NCI-H187 treated with DMSO at 0.1 percent for 48 hours (cell line): ENCODE measurements at places on chromosomes 3 and 15.

GRCh38 chr3:66665021-66665695, 164.3 kb upstream of the LRIG1 start:
- DNase-seq = no peak

- DNase-seq = no peak
Measured at GRCh38 chr3:62445275-62445674, 71.9 kb upstream of the FEZF2 start.

- DNase-seq = no peak
Measured at GRCh38 chr3:110390372-110390771, 681.2 kb upstream of the NECTIN3 start.

DNA sequence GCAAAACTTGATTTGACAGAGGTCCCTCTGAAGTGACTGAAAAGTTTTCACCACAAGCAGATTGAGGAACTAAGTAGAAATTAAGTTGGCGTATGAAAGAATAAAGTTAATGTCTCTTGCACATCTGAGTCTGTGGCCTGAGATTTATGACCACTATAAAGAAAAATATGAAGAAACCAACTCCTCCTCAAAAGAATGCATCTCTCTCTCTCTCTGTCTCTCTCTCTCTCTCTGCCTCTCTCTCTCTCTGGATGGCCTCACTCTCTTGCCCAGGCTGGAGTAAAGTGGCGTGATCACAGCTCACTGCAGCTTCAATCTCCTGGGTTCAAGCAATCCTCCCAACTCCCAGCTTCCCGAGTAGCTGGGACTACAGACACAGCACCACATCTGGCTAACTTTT, 55.2 kb downstream of the RPL22L1 start:
- DNase-seq = no peak

- DNase-seq = no peak
Measured at GRCh38 chr3:171198781-171199472, 172.4 kb upstream of the SLC2A2 start.

- DNase-seq = no peak
Measured at GRCh38 chr15:74725845-74726773, 781 bp upstream of the CYP1A1 start.

GRCh38 chr3:126540342-126540849, 16.4 kb downstream of the CHST13 start:
- DNase-seq = no peak

- no peak for DNase-seq
Measured at GRCh38 chr15:29040370-29040751, 154.6 kb downstream of the APBA2 start.

DNA sequence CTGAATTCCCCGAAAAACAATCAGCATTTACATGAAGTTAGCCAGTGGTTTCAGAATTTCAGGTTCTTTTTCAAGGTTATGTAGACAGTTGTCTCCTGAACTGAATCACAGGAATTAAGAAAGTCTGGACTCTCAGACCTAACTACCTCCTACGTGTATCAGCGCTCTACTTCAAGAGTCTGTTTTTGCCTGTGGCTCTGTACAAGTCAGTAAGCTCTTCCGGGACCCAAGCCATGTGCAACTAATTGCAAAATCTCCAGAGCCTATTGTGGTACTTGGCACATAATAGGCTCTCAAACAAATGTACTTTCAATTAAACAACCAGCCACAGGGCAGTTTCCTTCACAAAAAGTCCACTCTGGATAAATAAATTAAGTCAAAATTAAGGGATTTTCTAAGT, 414.2 kb downstream of the PDCD6IP start:
- DNase-seq = no peak

DNA sequence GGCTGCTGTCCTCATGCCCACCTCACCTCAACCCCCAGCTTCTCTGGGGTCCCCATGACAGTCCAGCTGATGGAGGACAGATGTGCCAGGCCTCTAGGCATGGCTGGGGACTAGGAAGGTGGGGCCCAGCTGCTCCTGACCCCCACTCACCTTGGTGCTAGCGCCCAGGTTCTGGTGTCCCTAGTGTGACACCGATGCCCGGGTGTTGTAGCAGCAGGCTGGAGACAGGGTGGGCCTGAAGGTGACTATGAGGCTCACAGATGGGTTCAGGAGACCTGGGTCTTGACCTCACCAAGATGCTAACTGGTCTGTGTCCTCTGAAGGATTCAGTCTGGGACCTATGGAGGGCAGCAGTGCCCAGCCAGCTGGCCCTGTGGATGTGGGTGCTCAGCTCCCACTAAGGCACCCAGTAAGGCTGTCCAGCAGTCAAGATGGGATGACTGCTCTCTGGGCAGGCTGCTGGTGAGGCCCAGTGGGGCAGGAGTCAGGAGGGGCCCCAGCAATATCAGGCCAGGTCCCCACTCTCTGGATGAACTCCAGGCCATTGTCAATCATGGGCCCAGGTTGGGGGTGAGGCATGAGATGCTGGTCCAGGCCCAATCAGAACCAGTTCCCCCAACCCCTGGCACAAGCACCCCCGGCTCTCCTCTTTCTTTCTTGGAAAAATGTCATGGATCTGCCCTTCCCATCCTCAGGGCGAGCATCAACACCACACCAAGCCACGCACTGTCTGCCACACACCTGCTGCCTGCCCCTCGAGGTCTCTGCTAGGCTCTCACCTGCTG, 33.0 kb downstream of the ALDH1L1 start:
- no peak for DNase-seq

- DNase-seq = peak; percentile 28
Measured at GRCh38 chr3:190384309-190384756, 3.6 kb upstream of the CLDN16 start.

DNA sequence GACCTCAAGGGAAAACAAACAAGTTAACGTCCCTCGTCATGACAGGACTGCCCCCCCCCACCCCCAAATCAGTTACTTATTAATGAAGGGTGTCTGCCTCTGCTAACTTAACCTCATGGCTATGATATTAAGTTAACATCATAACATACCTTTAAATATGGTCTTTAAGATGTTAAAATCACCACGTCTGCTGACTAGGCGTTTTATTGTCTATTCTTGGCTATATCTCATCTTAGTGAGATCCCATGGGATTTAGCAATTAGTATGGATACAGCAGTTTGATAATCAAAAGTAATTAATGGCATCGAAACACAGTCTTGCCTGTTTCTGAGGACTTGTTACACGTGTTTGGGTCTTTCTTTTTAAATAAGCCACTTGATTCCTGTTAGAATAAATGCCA, 186.9 kb downstream of the FOXB1 start:
- DNase-seq = no peak

DNA sequence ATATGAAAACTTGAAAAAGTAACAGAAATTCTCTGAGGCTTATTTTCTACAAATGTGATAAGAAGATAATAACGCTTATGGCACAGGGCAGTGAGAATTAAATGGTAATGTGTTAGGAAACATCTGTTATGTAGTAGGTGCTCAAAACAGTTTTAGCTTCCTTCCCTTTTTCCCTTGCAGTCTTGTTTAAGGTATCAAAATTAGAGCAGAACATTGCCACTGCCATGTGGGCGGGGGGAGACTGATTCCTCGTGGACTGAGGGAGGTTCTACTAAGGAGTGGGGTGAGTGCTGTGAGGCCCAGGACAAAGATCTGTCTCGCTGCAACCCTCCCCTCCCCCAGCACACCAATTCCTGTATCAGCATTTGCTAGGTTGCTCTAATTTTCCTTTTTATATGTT, 702.4 kb downstream of the TUSC7 start:
- DNase-seq = no peak

DNA sequence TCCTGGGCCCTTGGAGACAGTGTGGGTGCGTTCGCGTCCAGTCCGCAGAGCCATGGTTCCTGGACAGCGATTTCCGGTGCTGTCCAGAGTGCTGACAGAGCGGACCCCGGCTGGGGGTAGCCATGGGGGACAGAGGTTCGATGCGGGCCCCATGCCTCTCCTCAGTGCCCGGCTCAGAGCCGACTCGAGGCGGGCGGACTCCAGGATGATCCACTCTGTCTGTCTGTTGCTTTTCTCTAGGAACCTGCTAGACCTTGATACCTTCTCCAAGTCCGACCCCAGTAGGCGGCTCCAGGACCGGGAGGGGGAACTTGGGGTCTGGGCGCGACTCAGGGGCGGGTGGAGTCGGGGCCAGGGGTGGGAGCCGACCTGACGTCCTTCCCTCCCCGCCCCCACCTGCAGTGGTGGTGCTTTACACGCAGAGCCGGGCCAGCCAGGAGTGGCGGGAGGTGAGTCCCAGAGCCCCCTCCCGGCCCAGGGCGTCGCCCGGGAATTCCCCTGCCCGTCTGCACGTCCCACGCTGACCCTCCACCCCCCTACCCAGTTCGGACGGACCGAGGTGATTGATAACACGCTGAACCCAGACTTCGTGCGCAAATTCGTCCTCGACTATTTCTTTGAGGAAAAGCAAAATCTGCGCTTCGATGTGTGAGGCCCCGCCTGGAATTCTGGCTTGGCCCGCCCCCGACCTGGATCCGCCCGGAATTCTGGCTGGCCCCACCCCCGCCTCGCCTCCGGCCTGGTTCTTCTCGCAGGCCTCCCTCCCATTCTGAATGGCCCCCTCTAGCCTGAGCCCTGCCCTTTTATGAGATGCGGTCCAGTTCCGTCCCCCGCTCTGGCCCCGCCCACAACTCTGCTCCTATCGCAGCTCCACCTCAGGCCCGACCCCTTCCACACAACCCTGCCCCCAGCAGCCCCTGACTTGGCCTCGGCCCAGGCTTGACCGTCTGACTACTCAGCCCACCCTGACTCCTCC, 1.0 kb downstream of the CPNE9 start:
- DNase-seq = no peak

GRCh38 chr3:24972491-24972890, 455.6 kb upstream of the RARB start:
- no peak for DNase-seq

GRCh38 chr3:72145506-72146380, 360.8 kb upstream of the PROK2 start:
- no peak for DNase-seq

DNA sequence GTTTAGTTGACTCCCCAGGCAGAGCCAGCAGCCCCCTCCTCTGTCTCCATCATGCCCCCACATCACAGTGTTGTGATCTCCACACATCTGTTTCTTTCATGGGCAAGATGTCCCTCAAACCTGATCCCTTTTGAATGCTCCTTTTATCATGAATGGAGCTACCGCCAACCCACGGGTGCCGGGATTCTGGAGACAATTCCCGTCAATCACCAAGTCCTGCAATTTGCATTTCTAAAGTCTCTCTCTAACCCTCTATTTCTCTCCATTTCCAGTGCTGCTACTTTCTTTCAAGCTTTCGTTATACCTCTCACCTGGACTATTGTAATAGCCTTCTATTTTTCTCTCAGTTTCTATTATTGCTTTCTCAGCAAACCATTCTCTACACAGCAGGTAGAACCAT, 89.7 kb upstream of the CCNL1 start:
- DNase-seq = no peak
